ENCODE measurements at places on chromosomes 2 and 18.

GRCh38 chr18:63258749-63259566 is 60.6 kb downstream of the BCL2 start:
- DNase-seq: no peak

DNA sequence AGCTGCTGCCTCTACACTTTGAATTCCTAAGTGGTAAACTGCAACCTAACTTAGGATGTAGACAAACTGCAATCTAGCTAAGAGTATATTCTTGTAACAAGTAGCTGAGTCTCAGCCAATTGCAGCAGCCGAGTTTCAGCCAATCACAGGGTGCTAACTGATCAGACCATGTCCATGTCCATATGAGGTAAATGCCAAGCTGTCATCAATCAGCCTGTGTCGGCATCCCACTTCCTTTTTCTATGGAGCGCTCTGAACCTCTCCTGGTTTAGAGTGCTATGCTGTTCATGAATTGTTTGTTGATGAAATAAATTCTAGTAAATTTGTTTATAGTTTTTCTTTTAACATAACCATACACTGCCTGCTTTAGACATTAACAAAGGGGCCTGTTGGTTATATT is 408.8 kb downstream of the NBAS start:
- no peak for DNase-seq

- DNase-seq: no peak
Observed at GRCh38 chr2:156189143-156189542, 143.4 kb downstream of the NR4A2 start.

- DNase-seq: peak; percentile 25
Observed at GRCh38 chr18:45526114-45526841, 89.0 kb upstream of the SLC14A2 start.

GRCh38 chr18:49464718-49465598 is 4.5 kb upstream of the DYM start:
- peak; percentile 26 for DNase-seq

GRCh38 chr18:44130376-44130942 is 550.2 kb upstream of the SETBP1 start:
- peak; percentile 42 for DNase-seq

DNA sequence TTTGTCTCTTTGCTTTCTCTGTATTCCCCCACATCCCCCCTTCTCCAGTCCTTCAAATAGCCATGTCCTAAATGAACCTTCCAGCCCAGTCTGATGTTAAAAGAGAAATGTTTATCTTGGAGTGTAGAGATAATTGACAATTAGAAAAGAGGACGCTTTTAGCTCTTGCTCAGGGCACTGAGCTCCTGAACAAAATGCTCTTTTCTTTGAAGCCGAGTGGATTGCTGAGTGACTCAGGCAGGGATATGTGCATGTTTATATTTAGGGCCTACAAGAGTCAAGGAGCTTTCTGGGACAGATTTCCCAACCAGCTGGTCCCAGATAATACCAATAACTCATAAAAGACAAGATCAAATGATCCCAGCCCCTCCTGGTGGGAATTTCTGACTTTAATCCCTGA is 88.0 kb upstream of the SETBP1 start:
- DNase-seq: peak; percentile 76
